ENCODE measurements at places on chromosomes 2 and 18.

GRCh38 chr18:35507623-35508022, 9.9 kb upstream of the INO80C start:
- no peak overlapping the region for H3K4me3 ChIP-seq
- no peak overlapping the region for H3K27ac ChIP-seq
- H3K27me3 ChIP-seq: no peaks in the 10 kb centered on the region
- H3K4me1 ChIP-seq: peaks cover under 1% of the 10 kb centered on the region

- H3K27me3 ChIP-seq: no peaks in the 10 kb centered on the region
- no peaks in the 10 kb centered on the region for H3K4me1 ChIP-seq
- H3K36me3 ChIP-seq: no peaks in the 10 kb centered on the region
- no peak overlapping the region for H3K27ac ChIP-seq
- H3K4me3 ChIP-seq: no peak overlapping the region
Observed at GRCh38 chr2:192416060-192416459, 221.3 kb upstream of the TMEFF2 start.

GRCh38 chr2:73176205-73176880, 26.0 kb upstream of the NOTO start:
- H3K4me3 ChIP-seq: peak overlapping the region; percentile 1
- DNase-seq: no peak
- H3K36me3 ChIP-seq: no peaks in the 10 kb centered on the region
- H3K4me1 ChIP-seq: no peaks in the 10 kb centered on the region
- H3K27me3 ChIP-seq: peaks cover 46% of the 10 kb centered on the region
- no peak overlapping the region for H3K27ac ChIP-seq

DNA sequence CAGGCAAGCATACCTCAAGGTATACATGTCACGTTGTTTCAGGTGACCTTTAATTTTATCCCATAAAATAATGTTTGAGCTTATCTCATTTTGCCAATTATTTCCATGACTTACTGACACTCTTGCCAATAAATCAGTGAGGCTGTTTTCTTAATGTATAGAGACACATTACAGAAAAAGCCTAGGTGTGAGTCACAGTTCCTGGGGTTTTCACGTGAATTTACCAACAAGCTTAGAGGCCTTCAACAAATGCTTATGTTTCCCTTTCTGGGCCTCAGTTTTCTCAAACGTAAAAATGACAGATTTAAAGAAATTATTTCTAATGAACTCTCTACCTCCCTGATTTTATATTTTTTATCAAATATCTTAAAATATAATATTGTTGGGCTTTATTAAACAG, 517.5 kb upstream of the SPHKAP start:
- H3K27me3 ChIP-seq: no peaks in the 10 kb centered on the region
- peaks cover 22% of the 10 kb centered on the region for H3K4me1 ChIP-seq
- no peak overlapping the region for H3K27ac ChIP-seq

DNA sequence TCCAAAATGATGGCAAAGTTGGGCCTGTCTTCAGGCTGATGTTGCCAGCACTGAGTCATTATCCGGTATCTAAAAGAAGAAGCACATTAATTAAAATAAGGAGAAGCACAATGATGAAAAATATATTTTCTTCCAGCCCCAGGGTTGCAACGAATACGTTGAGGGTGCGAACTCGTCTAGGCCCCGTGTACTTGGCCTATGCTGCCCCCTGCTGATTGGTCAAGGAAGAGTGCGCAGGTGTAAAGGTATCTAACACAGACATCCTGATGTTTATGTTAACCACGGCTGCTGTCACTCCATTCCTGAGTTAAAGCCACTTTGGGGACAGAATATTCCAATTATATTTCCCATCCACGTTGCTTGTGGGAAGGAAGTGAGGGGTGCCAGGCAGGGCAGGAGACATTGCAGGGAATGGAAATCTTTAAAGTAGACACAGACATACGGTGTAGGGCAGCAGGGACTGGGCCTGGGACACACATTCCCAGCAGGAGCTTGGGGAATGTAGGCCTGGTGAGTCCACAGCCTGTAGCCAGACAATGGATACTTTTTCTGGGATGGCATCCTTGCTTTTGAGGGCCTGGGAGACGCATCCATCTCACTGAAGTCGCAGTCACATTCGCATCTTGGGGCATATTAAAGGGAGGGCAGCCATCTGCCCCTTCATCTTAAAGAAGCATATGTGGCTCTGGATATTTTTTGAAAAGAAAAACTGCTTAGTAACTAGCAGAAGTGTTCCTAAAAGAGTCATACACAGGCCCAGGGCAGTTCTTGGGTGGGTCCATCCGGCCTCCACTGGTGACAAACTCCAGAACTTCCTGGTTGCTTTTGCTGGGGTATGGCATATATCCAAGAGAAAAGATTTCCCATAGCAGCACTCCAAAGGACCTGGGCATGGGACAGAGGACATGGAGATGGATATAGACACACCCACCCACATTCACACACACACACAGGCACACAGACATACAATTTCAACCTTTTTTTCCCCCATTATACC, 81.9 kb downstream of the CLIP4 start:
- H3K27ac ChIP-seq: no peak overlapping the region
- no peaks in the 10 kb centered on the region for H3K27me3 ChIP-seq
- H3K4me3 ChIP-seq: no peak overlapping the region
- no peak for DNase-seq
- no peaks in the 10 kb centered on the region for H3K36me3 ChIP-seq
- no peaks in the 10 kb centered on the region for H3K4me1 ChIP-seq

GRCh38 chr2:98892871-98893270, 43.2 kb downstream of the CRACDL start:
- no peaks in the 10 kb centered on the region for H3K27me3 ChIP-seq
- DNase-seq: no peak
- no peak overlapping the region for H3K4me3 ChIP-seq
- H3K36me3 ChIP-seq: no peaks in the 10 kb centered on the region
- no peak overlapping the region for H3K27ac ChIP-seq

DNA sequence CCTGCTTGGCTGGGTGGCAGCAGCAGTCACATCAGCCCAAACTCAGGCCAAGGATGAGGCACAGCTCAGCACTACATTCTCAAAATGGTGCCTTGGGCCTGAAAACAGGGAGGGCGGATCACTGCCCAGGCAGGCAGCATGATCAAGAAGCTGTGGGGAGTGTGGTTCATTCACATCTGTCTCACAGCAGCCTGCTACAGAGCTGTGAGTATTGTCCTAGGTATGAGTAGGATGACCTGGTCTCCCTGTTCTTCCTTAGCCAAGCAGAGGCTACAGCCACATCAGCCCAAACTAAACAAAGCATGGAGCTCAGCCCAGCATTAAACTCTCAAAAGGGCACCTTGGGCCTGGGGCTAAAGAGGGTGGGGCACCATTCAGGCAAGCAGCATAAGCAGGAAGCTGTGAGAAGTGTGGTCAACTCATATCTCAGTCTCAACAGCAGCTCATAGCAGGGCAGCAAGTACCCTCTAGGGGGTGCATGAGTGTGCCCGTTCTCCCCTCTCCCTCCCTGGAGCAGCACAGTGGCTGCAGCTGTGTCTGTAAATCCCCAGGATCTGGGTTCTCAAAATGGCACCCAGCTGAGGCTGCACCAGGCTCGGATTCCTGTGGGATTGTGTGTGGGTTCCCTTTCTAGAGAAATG, 139.6 kb downstream of the TRABD2A start:
- H3K36me3 ChIP-seq: no peaks in the 10 kb centered on the region
- peaks cover 14% of the 10 kb centered on the region for H3K27me3 ChIP-seq
- no peak for DNase-seq
- H3K27ac ChIP-seq: no peak overlapping the region
- H3K4me1 ChIP-seq: no peaks in the 10 kb centered on the region
- H3K4me3 ChIP-seq: no peak overlapping the region

- no peaks in the 10 kb centered on the region for H3K4me1 ChIP-seq
- H3K4me3 ChIP-seq: no peak overlapping the region
- H3K27me3 ChIP-seq: no peaks in the 10 kb centered on the region
- H3K36me3 ChIP-seq: peaks cover 9% of the 10 kb centered on the region
Observed at GRCh38 chr18:79123948-79124347, 54.8 kb downstream of the ATP9B start.

GRCh38 chr2:9256570-9257043, 50.0 kb downstream of the ASAP2 start:
- no peak for DNase-seq
- H3K36me3 ChIP-seq: peaks cover 6% of the 10 kb centered on the region
- peak overlapping the region; percentile 16 for H3K27ac ChIP-seq
- no peaks in the 10 kb centered on the region for H3K27me3 ChIP-seq

GRCh38 chr2:24360050-24360962, at the start of gene ITSN2:
Gene ITSN2 (minus strand): TSS chr2:24360536. CDS start chr2:24328082, 32,454 bp downstream.
- no peaks in the 10 kb centered on the region for H3K4me1 ChIP-seq
- peak within 1 kb of the TSS; percentile 80 for H3K4me3 ChIP-seq
- H3K27ac ChIP-seq: peak within 1 kb of the TSS; percentile 45
- H3K27me3 ChIP-seq: no peaks in the 10 kb centered on the region

- no peaks in the 10 kb centered on the region for H3K36me3 ChIP-seq
- no peaks in the 10 kb centered on the region for H3K27me3 ChIP-seq
- H3K27ac ChIP-seq: no peak overlapping the region
- no peaks in the 10 kb centered on the region for H3K4me1 ChIP-seq
- DNase-seq: no peak
- H3K4me3 ChIP-seq: no peak overlapping the region
Observed at GRCh38 chr2:2320486-2321199, 10.4 kb downstream of the MYT1L start.

GRCh38 chr2:46162329-46163097, 134.7 kb upstream of the EPAS1 start:
- no peak overlapping the region for H3K27ac ChIP-seq
- DNase-seq: no peak
- peaks cover 30% of the 10 kb centered on the region for H3K4me1 ChIP-seq
- H3K27me3 ChIP-seq: no peaks in the 10 kb centered on the region

DNA sequence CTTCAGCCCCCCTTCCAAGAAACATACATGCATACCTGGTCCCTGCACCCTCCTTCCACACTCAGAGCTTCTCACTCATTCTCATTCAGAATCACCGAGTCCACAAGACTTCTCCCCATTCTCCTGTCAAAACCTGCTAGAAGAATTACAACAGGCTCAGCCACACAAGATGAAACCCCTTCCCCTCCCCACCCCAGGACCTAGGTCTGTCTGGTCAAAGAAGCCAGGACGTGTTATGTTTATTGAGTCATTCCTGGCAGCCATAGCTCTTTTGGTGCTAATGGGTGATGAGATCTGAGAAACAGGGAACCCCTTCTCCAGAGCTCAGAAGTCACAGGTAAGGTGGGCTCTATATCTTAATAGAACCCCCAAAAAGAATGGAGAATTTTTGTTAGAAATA, 1.4 kb upstream of the ADD2 start:
- H3K36me3 ChIP-seq: no peaks in the 10 kb centered on the region
- no peak for DNase-seq
- no peak overlapping the region for H3K4me3 ChIP-seq

DNA sequence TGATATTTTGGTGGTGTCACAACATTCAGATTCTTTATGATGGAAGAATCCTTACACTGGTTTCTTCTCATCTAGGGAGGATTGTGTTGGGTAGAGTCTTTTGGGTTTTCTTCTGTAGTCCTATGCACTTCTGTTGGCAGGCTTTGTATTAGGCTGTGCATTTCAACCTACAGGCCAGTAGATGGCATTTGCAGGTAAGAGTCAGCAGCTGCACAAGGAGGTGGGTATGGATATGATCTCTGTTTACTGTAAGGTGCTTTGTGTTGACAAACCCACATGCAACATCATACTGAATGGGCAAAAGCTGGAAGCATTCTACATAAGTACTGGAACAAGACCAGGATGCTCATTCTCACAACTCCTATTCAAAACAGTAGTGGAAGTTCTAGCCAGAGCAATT, 656.8 kb downstream of the METTL4 start:
- no peaks in the 10 kb centered on the region for H3K27me3 ChIP-seq
- no peak overlapping the region for H3K27ac ChIP-seq
- no peaks in the 10 kb centered on the region for H3K4me1 ChIP-seq
- H3K4me3 ChIP-seq: no peak overlapping the region

DNA sequence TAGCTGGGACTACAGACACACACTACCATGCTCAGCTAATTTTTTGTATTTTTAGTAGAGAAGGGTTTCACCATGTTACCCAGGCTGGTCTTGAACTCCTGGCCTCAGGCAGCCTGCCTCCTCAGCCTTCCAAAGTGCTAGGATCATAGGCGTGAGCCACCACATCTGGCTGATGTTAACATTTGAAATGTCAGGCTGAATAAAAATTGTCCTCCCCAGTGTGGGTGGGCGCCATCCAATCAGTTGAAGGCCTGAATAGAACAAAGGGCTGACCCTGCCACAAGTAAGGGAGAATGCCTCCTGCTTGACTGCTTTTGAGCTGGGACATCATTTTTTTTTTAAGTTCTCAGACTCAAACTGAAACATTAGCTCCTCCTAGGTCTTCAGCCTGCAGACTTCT, 21.0 kb upstream of the RHOB start:
- DNase-seq: no peak
- H3K36me3 ChIP-seq: no peaks in the 10 kb centered on the region
- H3K27ac ChIP-seq: peak overlapping the region; percentile 67
- no peaks in the 10 kb centered on the region for H3K27me3 ChIP-seq

DNA sequence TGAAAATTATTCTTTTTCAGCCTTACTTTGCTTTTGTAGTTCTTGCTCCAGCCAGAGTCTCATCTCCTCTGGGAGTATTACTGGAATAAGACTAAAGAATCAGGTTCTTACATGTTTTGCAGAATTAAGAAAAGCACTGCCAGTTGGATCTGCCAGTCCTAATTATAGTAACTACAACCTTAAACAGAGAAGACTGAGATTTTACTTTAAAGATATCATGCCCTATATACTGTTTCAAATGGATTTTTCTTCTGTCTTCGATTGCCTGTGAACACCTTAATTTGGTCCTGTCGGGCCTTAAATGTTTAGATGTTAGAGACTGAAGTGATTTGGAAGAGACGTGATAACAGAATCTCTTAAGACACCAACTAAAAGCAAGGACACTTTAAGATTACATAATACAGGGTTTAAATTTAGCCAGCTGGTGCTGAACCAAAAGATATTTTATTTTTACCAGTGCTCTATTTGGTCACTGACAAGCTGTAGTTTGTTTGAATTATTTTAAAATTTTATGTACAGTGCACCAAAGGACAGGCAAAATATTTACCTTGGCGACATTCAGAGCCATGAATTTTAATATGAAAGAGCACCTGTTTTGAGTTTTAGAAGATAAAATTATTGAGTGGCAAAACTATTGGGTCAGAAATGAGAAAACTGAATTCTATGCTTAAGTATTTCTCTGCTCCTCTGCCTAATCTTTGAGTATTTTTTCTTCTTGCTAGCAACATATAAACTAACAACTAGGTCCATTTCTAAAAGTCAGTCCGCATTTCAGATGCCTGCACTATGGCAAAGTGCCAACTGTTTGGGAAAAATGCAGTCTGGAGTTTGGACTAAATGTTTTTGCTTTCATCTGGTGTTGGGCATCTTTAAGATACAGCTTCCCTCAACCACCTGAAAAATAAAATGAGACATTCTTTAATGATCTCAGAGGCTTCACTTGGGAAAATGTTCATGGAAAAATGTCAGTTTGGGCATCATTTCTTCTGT, 300.0 kb downstream of the XIRP2 start:
- peaks cover 5% of the 10 kb centered on the region for H3K4me1 ChIP-seq
- no peak overlapping the region for H3K4me3 ChIP-seq
- H3K36me3 ChIP-seq: no peaks in the 10 kb centered on the region
- H3K27me3 ChIP-seq: no peaks in the 10 kb centered on the region
